ENCODE measurements at places on chromosomes 6 and 20.

DNA sequence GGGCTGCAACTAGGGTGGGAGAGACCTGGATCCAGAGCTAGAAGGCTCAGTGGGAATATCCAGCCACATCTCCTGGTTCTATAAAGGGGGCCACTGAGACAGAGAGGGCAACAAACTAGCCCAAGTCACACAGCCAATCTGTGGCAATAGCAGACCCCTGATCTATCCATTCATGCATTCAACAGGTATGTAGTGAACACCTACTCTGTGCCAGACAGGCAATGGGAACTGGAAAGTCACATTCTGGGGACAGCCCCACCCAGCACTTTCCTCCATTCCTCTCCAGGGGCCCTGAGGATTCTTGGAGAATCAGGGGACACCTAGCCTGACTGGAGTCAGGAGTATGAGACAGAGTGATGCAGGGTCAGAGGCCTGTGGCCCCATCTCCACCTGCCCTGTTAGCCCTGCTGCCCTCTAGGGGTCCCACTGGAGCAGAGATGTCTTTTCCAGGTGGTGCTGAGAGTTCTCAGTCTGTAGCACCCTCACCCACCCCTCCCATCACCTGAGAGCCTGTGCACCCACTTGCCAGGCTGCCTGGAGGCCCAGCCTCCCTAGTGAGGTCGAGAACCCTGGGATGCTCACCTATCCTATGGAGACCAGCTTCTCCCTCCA is 13.6 kb downstream of the BPIFA2 start:
- peak; percentile 16 for DNase-seq

GRCh38 chr6:98678481-98678880 is 155.9 kb upstream of the POU3F2 start:
- DNase-seq: no peak

GRCh38 chr6:85421972-85422371 is 27.9 kb upstream of the NT5E start:
- no peak for DNase-seq

- DNase-seq: no peak
These were observed 1.2 kb downstream of the TSBP1 start for GRCh38 chr6:32370505-32370904.

DNA sequence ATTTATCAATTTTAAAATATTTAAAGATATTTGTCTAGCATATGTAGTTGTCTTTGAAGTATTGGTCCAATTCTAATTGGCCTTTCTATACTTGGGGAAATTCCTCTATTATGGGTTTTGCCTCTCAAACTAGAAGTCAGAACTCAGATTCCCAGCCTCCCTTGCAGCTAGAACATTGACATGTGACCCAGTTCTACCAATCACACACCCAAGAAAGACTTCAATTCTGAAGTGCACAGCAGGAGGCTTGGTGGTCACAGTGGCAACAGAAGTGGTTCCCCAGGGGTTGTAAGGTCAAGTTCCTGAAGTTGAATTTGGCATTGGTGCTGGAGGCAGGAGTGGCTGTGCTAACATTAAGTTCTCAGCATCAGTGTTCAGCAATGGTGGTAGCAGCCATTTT is 14.8 kb upstream of the FKBP5 start:
- DNase-seq: no peak

- DNase-seq: no peak
These were observed 60.9 kb downstream of the SULF2 start for GRCh38 chr20:47724396-47724795.

- no peak for DNase-seq
These were observed 94.8 kb upstream of the CNKSR3 start for GRCh38 chr6:154605178-154605881.

All from NCI-H526 (cell line).